Esophagus mucosa (tissue), 1 donor: ENCODE measurements at places on chromosomes 5 and 9.

GRCh38 chr5:31806561-31806960, 167.6 kb downstream of the PDZD2 start:
- ATAC-seq, result no peak

DNA sequence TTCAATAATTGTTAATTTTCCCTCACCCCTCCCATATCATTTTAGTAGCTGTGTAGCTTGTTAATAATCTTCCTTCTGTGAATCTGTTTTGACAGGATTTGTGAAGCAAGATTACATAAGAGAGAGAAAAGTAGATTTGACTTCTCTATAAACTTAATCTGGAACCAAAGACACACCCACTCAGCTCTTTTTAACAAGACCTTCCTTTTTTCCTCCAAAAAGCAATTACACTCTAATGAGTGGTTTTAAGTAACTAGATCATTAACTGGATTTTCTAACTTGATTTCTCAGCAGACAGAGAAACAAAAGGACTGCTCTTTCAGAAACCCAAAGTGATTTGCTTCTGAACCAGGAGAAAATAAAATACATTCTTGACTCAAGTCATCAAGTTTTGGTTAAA, 21.9 kb downstream of the RFK start:
- ATAC-seq, result no peak

- ATAC-seq, result peak; percentile 51
These were observed 532.2 kb upstream of the WWC1 start for GRCh38 chr5:167759057-167759821.

DNA sequence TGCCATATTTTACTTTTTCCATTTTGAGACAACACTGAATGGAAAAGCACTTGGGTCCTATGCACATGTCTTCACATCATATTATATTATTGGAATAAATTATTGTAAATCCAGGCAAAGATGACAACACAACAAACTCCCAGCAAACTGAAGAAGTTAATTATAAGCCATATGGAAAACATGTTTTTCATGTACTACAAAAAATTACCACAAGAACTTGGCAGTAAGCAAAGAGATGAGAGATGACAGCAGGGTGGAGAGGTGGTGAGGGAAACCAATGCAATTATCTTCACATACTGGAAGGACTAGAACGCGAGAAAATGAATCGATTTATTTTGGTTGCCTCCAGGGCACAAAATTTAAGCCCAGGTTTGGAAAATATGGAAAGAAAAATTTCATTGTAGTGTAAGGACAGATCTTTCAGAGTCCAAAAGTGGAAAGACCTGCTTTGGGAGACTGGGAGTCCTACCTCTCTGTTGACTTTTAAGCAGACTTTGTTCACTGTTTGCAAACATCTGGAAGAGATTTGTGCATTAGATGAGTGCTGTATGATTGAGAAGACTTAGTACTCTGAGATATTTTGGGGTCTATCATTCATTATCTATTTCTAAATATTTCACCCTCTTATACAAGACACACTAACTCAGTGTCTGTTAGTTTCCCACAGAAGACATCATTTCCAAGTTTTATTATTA, 138.0 kb downstream of the TMEM232 start:
- ATAC-seq, result no peak

- no peak for ATAC-seq
These were observed 180.2 kb downstream of the AUH start for GRCh38 chr9:91181541-91181940.

DNA sequence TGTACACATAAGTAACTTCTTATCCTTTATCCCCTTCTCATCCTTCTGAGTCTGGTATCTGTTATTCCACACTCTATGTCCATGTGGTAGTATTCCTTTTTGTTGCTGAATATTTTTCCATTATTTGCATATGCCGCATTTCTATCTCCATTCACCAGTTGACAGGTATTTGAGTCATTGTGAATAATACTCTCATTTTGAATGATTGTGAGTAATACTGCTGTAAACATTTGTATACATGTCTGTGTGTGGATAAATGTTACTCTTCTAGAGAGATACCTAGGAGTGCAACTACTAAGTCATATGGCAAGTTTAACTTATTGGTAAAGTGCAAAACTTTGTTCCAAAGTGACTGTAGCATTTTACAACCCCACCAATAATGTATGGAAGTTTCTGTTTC, 15.6 kb downstream of the RIC1 start:
- peak; percentile 64 for ATAC-seq

DNA sequence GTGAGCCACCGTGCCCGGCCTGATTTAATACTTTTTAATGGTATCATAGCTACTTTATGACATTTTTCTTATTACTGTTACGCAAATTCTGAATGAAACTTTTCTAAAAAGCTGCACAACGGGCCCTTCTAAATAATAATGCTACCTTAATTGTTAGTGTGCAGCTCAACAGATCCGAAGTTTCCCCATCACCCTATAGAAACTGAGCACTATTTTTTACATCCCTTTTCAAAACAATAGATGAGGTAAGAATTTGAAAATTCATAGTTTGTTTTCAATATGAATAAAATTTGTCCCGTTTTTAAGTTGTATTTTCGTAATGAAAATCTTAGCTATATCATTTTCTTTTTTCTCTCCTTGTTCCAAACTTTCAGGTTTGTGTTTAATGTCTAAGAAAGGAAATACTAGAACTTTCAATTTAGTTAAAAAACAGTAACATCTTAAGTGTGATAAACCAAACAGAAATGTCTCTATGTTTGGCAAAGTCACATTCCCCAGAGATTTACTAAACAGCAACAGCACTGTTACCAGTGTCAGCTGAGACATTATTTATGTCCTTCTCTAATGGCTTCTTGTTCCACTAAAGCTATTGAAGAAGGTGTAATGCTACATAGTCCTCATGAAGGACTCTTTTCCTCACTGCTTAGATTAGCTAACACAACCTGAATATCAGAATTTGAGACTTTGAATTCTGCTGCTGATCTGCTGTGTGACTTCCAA, 22.9 kb downstream of the KIF2A start:
- ATAC-seq, result no peak

- no peak for ATAC-seq
These were observed 142.0 kb downstream of the MTX3 start for GRCh38 chr5:79849061-79849460.

DNA sequence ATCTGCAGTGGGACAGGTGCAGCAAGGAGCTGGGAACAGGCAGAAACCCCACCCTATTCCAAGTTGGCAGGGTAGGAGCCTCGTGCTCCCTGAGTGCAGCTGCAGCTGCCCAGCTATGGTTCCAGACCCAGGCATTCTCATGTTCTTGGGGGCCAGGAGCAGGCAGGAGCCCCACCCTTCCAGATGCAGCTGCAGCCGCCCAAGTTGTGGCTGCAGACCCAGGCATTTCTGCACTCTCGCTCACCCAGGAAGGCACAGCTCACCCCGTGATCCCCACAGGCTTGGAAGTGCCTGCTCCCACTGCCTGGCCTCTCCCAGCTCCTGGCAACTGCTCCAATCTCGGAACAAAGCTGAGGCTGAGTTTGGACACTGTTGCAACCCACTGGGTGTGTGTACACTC, 275.8 kb upstream of the ADRA1B start:
- ATAC-seq, result no peak

- peak; percentile 50 for ATAC-seq
These were observed 562 bp downstream of the GSN start for GRCh38 chr9:121268598-121268850.

GRCh38 chr9:109681301-109681700, 98.7 kb upstream of the PALM2AKAP2 start:
- no peak for ATAC-seq

DNA sequence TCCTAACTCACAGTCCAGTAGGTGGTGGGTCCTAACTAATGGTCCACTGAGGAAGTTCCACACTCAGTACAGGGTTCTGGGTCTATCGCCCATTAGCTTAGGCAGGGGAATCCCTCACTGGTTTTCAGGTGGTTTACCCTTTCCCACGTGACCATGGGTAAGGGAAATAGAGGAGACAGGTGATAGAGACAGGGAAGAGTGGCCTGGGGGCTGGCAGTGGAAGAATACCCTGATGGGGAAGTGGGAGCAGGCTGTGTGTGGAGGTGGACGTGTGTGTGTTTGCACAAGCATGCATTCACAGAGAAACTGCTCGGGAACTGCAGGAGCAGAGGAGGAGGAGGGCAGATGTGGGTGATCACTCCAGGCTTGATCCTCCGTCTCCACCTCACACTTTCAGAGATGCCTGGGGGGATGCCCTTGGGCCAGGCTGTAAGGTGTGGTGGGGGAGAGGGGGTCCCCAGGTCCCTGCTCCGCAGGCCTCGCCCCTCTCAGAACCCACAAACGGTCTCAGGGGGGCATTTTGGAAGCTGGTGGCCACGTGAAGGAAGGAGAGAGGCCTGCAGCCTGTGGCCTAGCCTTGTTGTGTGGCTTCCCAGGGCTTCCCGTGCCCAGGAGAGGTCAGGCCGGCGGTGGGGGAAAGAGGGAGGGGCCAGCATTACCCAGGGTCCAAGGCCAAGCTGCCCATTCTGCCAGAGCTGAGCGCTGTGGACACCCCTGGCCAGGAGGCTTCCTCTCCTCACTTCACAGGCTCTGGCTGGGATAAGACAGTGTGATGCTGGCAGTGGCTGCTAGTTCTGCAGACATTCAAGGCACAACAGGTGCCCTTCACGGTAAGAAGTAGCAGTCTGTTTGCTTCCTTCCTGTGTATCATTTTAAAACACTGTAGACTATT, 80.0 kb downstream of the OTULIN start:
- ATAC-seq, result no peak

DNA sequence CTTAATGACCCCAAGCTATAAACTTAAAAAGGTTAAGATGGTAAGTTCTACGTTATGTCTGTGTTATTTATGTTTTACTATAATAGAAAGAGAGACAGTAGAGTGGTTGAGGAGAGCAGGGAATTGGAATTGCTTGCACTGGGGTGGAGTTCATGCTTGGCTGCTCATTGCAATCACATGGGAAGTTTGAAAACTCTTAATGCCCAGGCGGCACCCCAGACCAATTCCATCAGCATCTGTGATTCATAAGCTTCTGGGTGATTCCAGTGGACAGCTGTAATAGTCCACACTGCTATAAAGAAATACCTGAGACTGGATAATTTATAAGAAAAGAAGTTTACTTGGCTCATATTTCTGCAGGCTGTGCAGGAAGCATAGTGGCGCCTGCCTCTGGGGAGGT, 323.9 kb upstream of the MSX2 start:
- no peak for ATAC-seq

DNA sequence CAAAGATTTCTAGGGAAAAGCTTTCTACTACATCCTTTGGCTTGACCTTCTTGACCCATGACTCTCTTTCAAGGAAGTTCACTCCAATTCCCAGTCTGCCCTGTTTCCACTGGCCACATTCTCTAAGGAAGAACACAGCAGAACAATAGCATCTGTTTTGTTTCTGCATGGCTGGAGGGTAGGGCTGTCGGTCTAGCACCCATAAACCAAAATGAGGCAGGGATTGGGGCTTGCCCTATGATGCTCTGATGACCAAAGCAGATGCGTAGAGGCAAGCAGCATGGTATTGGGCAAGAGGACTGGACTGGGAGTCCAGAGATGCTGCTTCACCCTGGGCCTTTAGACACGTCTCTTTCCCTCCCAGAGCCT, 24.1 kb downstream of the GOLGA2 start:
- ATAC-seq, result no peak

- ATAC-seq, result no peak
These were observed 336.6 kb upstream of the PIK3R1 start for GRCh38 chr5:67878933-67879332.

DNA sequence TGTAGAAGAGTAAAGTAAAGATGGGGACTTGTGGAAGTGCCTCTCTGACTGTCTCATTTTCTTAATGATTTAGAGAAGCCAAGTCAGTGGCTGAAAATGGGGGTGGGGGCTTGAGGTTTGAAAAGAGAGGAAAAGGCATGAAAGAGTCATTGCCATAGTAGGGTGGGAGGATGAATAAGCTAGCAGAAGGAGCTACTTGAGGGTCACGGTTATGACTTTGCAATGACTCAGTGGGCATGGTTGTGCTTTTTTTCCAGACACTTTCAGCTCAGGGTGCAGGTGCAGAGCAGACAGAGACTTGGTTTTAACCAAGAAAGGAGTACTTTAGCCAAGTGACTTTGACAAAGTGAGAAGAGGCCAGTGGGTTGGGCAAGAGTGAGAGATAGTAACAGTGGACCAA, 117.8 kb downstream of the PTTG1 start:
- ATAC-seq, result no peak

DNA sequence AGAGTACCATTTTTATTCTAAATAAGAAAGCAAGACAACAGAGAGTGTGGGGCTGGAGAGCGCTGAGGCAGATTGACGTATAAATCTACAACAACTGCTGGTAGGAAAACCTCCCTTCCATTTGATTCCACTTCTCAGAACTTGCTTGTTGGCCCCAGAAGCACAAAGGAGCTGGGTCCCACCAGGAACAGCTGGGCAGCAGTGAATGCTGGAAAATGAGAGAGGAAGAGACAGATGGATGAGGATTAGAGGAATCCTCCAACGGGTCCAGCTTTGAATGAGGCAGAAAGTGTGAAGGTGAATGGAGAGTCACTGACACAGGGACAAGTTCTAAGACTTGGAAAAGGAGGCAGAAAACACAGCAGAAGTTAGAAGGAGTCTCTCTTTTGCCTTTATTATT, 14.8 kb downstream of the TAS2R1 start:
- no peak for ATAC-seq

GRCh38 chr5:170173227-170173626, 59.6 kb upstream of the C5orf58 start:
- ATAC-seq, result no peak

DNA sequence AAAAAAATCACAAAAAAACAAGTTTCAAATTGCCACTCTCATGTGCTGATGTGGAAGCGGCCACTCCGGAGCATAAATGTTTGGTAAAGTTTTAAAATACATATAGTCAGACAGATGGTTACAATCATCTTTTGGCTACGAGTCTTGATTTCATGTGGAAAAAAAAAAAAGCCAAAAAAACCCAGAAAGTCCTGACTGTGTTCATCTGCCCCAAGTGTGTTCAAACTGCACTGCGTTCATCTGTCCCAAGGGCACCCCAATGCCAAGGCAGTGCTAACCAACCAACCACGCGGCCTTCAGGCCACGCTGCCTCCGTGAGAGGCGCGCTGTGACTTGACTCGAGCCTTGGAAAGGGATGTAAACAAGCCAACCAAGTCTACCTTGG, 127.1 kb downstream of the MYO10 start:
- ATAC-seq, result peak; percentile 30

- no peak for ATAC-seq
These were observed 757 bp downstream of the SAPCD2 start for GRCh38 chr9:137069508-137070091.

- no peak for ATAC-seq
These were observed 379.9 kb upstream of the IRX4 start for GRCh38 chr5:2262620-2263019.

GRCh38 chr5:68834491-68834981, 259.3 kb upstream of the SLC30A5 start:
- ATAC-seq, result no peak
